Activated naive CD8-positive, alpha-beta T cell treated with anti-CD3 and anti-CD28 coated beads, Interleukin-2, amount 10 ng/mL, durations not matched to agents 7 days and 5 days (primary cell): ENCODE measurements at places on chromosomes 4 and X. TPM values are rescaled to one million over a fixed set of nuclear protein-coding genes. Genes with fewer than 3 reads are reported as not detected.
A peak's percentile ranks its signal among the peaks of the same experiment; 100 is the strongest.

DNA sequence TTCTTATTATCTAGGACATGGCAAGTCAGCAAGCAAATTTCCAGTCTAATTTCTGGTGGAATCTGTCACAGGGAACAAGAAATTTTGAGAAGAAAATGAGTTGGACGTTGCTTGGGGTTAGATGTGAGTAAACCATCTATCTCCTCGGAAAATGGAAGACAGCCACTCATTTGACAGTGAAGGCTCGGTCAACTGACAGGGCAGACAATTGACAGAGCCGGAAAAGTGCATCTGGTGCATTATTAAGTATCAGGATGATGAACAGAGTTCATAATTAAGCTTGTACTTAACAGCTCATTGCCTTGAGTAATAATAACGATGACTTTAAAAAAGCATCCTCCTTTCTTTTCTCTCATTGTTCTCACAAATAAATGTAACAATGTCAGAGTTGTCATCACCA is 168.4 kb downstream of the MAD2L1 start:
- no peaks in the 10 kb centered on the region for H3K4me1 ChIP-seq
- no peak overlapping the region for H3K27ac ChIP-seq
- H3K36me3 ChIP-seq = no peaks in the 10 kb centered on the region
- H3K4me3 ChIP-seq = no peak overlapping the region
- DNase-seq = no peak

The SCD5 gene
- 6.2 TPM for total RNA-seq

DNA sequence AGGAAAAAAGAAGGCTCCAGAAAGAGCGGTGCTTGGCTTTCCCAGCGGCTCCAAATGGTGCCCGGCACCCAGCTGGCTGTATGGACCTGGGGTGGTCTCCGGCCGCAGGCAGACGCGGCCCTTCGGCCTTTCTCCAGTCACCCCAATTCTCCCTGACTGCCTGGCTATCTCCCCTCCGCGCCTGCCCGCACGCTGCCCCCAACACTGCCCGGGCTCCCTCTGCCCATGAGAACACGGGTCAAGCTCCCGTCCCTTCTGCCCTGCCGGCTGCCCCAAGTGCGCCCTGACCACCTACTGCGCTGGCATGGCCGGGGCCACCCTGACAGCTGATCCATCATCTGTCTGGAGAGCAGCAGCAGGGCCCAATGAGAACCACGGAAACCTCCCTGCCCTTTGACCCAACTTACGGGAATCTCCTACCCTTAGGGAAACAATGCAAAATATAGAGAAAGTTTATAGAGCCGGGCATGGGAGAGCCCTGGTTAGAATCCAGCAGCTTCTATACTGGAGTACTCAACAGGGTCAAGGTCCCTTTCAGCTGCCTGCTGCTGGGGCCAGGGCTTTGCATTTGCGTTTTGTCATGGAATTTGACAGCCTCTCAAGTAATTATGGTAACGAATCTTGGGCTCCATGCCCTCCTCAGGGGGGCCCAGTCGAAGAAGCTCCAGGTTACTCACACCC is 1.2 kb upstream of the FAM3A start:
- H3K27me3 ChIP-seq = no peaks in the 10 kb centered on the region
- peaks cover 10% of the 10 kb centered on the region for H3K36me3 ChIP-seq
- H3K27ac ChIP-seq = no peak overlapping the region
- peaks cover 15% of the 10 kb centered on the region for H3K4me1 ChIP-seq

GRCh38 chr4:150569384-150569987 is 12.5 kb upstream of the MAB21L2 start:
- H3K27ac ChIP-seq = no peak overlapping the region
- peaks cover 3% of the 10 kb centered on the region for H3K4me1 ChIP-seq

The SERTM2 gene
- not detected for total RNA-seq

The MAGEE2 gene
- total RNA-seq = not detected

GRCh38 chrX:129472116-129472515 is 51.2 kb downstream of the SMARCA1 start:
- DNase-seq = no peak
- H3K4me1 ChIP-seq = no peaks in the 10 kb centered on the region
- no peaks in the 10 kb centered on the region for H3K27me3 ChIP-seq
- H3K27ac ChIP-seq = no peak overlapping the region
- H3K4me3 ChIP-seq = no peak overlapping the region

The CD38 gene
- total RNA-seq = 110 TPM

DNA sequence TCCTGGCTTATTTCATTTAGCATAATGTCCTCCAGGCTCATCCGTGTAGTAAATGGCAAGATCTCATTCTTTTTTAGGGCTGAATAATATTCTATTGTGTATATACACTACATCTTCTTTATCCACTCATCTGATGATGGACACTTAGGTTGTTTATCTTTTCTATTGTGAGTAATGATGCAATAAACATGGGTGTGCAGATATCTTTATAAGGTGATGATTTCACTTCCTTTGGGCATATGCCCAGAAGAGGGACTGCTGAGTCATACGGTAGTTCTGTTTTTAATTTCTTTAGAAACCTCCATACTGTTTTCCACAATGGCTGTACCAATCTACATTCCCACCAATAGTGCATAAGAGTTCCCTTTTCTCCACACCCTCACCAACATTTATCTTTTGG is 317.6 kb upstream of the CNKSR2 start:
- no peak for DNase-seq
- H3K4me3 ChIP-seq = no peak overlapping the region
- H3K27me3 ChIP-seq = peaks cover 2% of the 10 kb centered on the region
- no peak overlapping the region for H3K27ac ChIP-seq
- no peaks in the 10 kb centered on the region for H3K36me3 ChIP-seq

GRCh38 chrX:39948582-39948981 is 149.2 kb downstream of the BCOR start:
- H3K27ac ChIP-seq = peak overlapping the region; percentile 51
- peaks cover 8% of the 10 kb centered on the region for H3K4me1 ChIP-seq
- no peak for DNase-seq

The SMIM10 gene
- total RNA-seq = 0.65 TPM

DNA sequence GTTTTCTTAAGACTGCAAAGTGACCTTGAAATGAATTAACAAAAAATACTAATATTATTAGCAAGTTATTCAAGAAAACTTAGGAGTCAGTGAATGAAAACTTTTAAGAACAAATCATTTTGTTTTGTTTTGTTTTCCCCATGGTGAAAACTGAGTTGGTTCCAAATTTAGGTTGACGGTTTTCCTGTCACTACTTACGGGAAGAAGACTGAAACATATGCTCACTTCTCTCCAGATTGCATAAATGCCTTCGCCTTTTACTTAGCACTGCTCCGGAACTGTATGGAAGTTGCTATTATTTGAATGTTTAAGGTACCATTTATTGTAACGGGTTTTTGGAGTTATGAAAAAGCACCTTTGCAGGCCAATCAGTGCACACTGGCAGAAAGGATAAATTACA is 42.8 kb downstream of the DOCK11 start:
- H3K4me1 ChIP-seq = peaks cover 31% of the 10 kb centered on the region
- no peaks in the 10 kb centered on the region for H3K27me3 ChIP-seq
- peaks cover 2% of the 10 kb centered on the region for H3K36me3 ChIP-seq
- H3K4me3 ChIP-seq = peak overlapping the region; percentile 19

DNA sequence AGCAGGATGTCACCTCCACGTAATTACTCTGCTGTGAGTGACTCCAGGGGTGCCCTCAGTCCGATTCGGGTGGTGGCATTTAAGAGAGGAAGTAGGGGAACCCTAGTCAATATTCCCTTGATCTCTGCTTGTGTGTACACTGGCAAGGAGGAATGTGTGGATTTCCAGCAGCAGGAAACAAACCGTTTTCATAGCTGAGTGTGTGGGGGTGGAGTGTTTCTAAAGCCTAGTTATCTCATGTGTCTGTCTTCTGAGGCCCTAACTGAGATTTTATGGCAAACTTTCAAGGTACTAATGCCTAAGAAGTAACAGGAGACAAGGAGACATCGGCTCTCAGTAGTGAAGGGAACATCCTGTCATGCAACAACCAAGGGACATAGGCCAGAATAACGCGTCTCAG is 6.6 kb upstream of the CLDN24 start:
- no peak overlapping the region for H3K4me3 ChIP-seq
- peaks cover 13% of the 10 kb centered on the region for H3K27me3 ChIP-seq
- peaks cover 2% of the 10 kb centered on the region for H3K36me3 ChIP-seq
- H3K27ac ChIP-seq = no peak overlapping the region
- H3K4me1 ChIP-seq = no peaks in the 10 kb centered on the region
